CD4-positive, alpha-beta T cell treated with Interleukin-21 for 1 hour (primary cell): ENCODE measurements at places on chromosomes 6 and 20.

DNA sequence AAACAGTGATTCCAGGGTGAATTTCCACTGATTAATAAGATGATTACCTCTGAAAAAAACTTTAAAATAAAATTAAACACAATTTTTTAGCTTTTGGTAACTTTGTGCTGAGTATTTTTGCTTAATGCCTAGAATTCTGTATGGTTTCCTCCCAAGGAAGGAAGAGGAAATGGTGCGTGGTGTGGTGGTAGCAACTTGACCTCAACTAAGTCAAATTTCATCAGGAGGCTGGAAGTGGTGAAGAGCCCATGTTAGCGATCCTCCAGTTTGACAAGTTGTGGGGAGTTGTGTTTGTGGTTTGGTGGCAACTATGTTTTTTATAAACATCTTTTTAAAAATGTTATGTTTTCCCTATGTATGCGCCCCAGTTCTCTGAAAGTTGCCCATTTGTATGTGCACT is 5.0 kb upstream of the RTF2 start:
- peak; percentile 53 for DNase-seq

DNA sequence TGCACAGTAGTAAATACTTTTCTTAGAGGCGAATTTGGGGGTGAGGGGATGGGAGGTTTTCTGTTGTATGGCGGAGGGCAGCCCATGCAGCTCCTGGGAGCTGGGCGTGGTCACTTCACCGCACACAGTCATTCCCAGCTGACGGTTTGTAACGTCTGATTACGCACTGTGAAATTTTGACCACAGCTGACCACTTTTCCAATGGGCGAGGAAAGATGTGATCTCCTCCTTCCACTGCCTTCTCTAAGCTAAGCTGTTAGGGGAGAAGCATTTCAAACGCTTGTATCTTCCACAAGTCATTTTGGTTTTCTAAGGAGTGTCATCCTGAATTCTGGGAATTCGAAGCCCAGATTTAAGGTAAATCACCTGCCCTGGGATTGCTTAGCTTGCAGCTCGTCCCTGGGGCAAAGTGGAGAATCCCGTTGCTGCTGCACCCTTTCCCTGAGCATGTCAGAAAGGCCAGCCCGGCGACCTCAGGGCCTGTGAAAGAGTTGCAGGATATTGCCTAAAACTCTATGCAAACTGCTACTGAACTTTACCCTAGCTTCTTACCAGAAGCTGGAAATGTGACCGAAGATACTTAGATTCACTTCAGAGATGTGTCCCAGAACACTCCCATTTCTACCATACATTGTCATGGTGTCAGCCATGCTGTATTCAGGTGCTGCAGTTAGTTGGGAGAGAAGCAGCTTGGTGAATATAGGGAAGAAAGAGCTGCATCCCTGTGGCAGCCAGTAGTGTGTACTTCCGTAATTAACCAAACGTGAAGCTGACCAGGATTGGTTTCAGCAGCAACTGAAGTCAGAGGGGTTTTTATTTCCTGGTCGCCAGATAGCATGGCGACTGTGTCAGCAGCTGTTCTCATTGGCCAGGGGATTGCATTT is 58.9 kb downstream of the RREB1 start:
- no peak for DNase-seq

DNA sequence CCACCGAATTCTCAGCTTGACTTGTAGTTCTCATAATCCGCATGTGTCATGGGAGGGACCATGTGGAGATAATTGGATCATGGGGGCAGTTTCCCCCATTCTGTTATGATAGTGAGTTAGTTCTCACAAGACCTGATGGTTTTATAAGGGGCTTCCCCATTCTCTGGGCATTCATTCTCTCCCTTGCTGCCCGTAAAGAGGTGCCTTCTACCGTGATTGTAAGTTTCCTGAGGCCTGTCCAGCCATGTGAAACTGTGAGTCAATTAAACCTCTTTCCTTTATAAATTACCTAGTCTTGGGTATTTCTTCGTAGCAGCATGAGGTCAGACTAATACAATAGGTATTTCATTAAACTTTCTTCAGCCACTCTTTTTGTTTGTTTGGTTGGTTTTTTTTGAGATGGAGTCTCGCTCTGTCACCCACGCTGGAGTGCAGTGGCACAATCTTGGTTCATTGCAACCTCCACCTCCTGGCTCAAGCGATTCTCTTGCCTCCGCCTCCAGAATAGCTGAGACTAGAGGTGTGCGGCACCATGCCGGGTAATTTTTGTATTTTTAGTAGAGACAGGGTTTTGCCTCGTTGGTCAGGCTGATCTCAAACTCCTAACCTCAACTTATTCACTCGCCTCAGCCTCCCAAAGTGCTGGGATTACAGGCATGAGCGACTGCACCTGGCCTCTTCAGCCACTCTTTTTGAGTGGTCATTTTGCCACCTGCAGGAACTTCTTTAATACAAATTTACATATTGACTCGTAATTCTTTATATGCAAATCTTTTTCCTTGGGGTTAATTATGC is 36.3 kb downstream of the GSTA2 start:
- no peak for DNase-seq

DNA sequence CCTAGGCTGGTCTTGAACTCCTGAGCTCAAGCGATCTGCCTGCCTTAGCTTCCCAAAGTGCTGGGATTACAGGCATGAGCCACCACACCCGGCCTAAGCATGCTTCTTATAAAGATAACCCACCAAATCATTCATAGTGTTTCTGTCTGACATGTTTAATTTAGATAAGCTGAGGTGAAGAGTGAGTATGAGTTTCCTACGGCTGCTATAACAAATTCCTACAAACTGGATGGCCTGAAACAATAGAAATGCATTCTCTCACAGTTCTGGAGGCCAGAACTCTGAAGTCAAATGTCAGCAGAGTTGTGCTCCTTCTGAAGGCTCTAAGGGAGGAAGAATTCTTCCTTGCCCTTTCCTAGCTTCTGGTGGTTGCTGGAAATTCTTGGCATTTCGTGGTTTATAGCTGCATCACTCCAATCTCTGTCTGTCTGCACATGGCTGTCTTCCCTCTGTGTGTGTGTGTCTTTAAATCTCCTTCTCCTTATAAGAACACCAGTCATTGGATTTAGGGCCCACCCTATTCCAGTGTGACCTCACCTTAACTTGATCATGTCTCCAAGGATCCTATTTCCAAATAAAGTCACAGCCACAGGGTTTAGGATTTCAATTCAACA is 29.9 kb downstream of the MAPK13 start:
- DNase-seq, result no peak

- no peak for DNase-seq
Observed at GRCh38 chr20:16062661-16063581, 510.3 kb downstream of the KIF16B start.
